Naive thymus-derived CD8-positive, alpha-beta T cell (primary cell): ENCODE measurements at places on chromosomes 5 and 9.

DNA sequence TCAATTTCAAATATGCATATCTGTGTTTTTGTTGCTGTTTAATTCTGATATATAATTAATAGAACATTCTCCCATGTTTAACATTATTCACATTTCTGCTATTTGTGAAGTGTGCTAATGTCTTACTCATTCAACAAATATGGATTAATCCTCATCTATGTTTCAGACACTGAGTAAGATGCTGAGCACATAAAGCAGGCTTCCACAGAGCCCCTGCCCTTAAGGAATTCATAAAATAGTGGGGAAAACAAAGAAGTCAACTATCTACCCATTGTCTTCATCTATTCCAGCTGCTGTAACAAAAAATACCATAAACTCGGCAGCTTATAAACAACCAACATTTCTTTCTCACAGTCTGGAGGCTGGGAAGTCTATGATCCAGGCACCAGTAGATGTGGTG, 333.3 kb downstream of the SEMA5A start:
- H3K4me1 ChIP-seq = peaks cover 2% of the 10 kb centered on the region
- H3K36me3 ChIP-seq = no peaks in the 10 kb centered on the region

DNA sequence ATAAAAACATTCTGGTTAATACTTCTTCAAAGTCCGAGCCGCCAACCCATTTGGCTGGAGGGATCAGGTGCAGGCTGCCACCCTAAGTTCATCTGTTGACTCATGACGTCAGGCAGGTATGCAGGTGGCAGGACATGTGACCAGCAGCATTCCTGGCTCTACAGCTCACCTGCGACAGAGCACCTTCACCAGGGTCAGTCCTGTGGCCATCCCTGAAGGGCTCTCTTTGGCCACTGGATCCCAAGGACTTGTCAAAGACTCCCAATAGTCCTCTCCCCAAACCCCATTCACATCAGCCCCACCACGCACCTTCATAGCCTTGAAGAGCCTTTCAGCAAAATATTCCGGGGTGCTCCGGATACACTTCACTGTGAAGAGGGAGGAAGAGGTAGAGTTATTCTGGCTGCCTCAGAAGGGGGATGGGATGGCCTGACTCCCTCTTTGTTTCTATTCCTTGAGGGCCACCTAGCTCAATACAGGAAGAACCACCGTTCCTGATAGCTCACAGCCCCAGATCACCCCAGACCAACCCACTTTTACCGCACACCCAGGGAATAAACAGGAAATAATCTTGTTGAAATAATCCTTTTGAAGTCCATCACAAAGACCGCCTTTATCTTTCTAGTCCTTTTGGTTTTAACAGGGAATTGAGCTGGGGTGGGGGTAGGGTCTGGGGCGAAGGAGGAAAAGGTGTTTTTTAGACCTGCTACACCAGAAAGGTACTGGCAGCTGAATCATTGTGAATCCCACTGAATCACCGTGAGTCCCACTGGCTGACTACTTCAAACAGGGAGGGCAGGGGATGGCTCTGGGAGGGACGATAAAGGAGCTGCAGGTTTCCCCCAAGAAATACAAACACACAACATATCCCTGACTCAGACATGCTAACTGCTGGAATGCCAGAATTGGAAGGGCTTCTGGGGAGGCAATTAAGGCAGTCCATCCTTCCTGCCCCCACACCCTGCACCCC, 26.4 kb downstream of the ANXA6 start:
- DNase-seq = no peak
- H3K36me3 ChIP-seq = peaks cover 98% of the 10 kb centered on the region
- peak overlapping the region; percentile 96 for H3K27ac ChIP-seq
- peaks cover 87% of the 10 kb centered on the region for H3K4me1 ChIP-seq

GRCh38 chr9:128081056-128081455, 13.0 kb downstream of the SLC25A25 start:
- peak overlapping the region; percentile 88 for H3K27ac ChIP-seq
- H3K27me3 ChIP-seq = no peaks in the 10 kb centered on the region
- peaks cover 60% of the 10 kb centered on the region for H3K4me1 ChIP-seq
- H3K4me3 ChIP-seq = peak overlapping the region; percentile 22
- DNase-seq = no peak

DNA sequence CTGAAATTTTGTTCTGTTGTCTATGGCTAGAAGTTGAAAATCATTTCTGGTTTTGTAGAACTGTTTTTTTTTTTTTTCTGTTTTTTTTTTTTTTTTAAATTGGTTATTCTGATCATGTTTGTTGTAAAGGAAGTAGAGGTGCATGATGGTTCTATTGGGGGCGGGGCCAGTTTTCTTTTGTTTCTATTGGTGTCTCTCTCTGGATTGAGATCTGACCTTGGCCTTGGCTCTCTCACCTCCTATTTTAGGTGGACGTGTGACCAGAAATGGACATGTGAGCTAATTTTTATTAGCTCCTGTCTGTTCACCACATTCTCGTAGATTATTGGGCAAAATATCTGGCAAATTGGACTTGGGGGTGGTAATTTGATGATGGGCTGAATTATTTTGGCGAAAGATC, 3.2 kb downstream of the ZNF618 start:
- peaks cover 4% of the 10 kb centered on the region for H3K27me3 ChIP-seq
- H3K4me1 ChIP-seq = peaks cover 3% of the 10 kb centered on the region
- no peak overlapping the region for H3K27ac ChIP-seq
- H3K36me3 ChIP-seq = no peaks in the 10 kb centered on the region
- H3K4me3 ChIP-seq = no peak overlapping the region

DNA sequence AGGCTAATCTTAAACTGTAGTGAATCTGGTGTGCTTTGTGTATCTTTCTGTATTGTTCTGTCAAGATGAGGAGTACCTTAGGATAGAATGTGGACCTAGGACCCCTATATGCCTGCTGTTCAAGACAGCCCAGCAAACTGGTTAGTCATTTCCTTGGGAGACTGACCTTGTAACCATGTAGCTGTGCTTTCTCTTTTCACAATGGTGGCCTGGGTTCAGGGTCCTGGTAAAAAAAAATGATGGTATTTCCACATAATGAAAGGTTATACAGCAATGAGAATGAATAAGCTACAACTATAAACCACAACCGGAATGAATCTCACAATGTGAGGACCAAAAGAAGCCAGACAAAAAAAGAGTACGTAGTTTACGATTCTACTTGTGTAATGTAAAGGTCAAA, 36.4 kb upstream of the F2RL1 start:
- DNase-seq = no peak
- no peak overlapping the region for H3K4me3 ChIP-seq
- H3K27ac ChIP-seq = no peak overlapping the region
- no peaks in the 10 kb centered on the region for H3K4me1 ChIP-seq
- no peaks in the 10 kb centered on the region for H3K36me3 ChIP-seq
